Fibroblast of skin of right quadriceps (primary cell): ENCODE measurements at places on chromosomes 3 and 15.

DNA sequence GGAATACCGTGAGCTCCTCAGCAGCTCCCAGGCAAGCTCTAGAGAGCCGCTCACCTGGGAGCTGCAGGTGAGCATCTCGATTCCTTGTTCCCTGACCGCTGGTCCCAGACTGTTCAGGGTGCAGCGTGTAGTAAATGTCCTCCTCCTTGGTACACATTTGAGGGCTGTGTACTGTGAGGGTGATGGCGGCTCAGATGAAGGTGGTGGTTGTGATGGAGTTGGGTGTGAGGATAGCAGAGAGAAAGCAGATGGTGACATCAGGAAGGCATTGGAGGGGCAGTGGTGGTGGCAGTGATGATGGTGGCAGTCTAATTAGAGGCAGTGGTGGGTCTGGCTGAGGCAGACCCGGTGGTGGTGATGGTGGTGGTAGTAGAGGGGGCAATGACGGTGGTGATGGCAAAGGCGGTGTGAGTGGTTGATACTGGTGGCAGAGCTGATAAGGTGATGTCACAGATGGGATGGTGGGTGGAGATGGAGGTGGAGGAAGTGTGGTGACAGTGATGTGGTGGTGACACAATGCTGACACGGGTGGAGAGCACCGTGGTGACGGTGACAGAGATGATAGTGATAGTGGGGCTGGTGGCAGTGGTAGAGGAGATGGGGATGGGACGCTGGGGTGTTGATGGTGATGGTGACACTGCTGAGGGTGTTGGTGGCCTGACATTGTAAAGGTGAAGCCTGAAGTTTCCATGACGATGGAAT is at the start of gene DNAJB8:
TSS of gene DNAJB8 (minus strand) at position 51 of the 702 bp plus-strand sequence. CDS start 3,645 bp downstream, outside the sequence.
- DNase-seq = no peak

GRCh38 chr3:14957925-14958324 is 10.5 kb downstream of the NR2C2 start:
- no peak for DNase-seq

DNA sequence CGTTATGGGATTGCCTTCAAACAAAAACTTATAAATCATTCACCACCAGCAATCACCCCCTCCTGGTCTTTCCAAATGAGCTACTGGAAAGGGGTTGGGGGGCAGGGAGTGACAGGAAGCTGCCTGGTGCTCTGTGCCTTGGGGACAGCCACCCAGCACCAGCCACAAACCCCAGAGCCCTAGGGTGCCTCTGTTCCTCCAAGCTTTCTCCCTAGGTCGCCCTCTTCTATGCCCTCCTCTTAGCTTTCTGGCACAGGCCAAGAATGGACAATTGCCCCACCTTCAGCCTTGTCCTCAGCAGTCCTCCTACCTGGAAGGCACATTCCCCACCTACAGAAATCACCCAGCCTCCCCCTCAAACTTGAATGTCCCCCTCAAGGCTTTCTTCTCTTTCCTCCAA is 3.3 kb downstream of the OXTR start:
- DNase-seq = no peak

DNA sequence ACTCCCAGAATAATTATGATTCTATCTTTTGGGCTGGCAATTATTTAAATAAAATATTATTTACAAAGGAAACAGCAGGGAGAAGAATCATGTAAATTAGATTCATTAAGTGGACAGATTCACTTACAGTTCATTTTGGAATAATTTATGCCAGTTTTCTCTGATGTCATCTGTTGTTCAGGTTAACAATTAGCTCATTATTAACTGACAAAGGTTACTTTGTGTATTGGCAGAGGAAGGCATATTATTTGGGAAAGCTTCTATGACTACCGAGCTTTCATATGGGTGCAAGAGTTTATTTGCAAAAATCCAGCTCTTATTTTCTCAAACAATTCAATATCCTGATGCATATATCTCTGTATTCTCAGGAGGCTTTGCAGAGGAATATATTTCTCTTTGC is 224.4 kb downstream of the CHST2 start:
- DNase-seq = no peak

DNA sequence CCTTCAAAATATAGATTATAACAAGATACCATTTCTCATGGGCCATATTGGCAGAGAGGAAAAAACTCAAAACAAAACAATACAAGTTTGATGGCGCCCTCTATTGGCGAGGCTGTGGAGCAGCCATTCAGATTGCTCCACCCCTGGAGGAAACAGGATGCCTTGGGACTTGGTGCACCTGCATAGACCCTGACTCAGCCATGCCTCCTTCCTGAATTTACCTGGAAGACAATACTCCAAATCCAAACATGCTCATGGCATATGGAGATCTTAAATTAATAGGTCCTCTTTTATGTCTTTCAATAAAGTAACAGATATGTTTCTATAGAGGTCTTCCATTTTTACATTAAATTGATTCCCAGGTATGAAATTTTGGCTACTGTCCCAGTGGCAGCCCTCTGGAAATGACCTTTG is 90.0 kb downstream of the APBA2 start:
- peak; percentile 52 for DNase-seq

- no peak for DNase-seq
These were observed 57.9 kb upstream of the SEC22A start for GRCh38 chr3:123143669-123144411.

- no peak for DNase-seq
These were observed 435.8 kb downstream of the SHQ1 start for GRCh38 chr3:72412340-72412956.

DNA sequence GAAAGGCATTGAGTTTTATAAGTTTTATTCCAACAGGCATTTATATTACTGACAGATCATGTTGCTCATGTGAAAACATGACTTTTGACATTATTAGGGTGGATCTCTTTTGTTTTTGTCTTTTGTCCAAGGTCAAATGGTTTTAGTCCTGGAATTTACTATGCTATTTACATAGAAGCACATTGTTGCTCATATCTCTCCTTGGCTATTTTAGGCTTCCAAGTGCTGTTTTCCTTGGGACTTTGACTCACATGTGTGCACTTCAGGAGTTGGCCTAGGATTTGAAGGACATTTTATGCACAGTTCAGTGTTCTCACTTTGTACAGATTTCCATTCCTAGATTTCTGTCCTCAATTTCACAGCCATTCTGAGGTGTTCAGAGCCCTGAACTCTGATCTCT is 225.7 kb downstream of the PYDC2 start:
- no peak for DNase-seq

- DNase-seq = no peak
These were observed 42.5 kb downstream of the SH3GL3 start for GRCh38 chr15:83489690-83490089.

DNA sequence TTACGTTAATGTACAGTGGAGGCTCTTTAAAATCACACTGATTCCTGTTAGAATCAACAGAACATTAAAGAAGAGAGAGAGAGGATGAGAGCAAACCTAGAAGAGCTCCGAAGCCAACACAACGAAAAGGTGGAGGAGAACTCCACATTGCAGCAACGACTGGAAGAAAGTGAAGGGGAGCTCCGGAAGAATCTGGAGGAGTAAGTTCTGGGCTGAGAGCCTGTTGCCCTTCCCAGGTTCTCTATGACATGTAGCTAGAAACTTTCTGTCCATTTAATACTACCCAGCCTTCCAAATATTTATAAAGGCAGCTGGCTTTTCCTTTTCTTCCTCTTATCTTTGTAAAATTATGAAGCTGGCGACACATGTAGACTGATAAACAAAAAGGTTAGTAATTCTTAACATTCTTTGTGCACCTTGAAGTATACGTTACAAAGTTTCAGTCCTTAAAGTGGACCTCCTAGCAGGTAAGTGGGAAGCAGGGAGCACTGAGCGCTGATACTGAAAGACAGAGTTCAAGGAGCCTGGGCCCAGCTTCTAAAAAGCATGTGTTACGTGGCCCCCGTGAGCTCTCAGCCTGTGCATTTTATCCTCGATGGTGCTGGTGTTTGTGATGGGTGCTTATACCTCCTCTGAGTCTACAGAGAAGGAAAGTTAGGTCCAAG is 75.9 kb downstream of the CGNL1 start:
- no peak for DNase-seq

- DNase-seq = no peak
These were observed 96.6 kb downstream of the CGNL1 start for GRCh38 chr15:57472861-57473260.

- no peak for DNase-seq
These were observed 167.6 kb upstream of the COL8A1 start for GRCh38 chr3:99470841-99471240.

DNA sequence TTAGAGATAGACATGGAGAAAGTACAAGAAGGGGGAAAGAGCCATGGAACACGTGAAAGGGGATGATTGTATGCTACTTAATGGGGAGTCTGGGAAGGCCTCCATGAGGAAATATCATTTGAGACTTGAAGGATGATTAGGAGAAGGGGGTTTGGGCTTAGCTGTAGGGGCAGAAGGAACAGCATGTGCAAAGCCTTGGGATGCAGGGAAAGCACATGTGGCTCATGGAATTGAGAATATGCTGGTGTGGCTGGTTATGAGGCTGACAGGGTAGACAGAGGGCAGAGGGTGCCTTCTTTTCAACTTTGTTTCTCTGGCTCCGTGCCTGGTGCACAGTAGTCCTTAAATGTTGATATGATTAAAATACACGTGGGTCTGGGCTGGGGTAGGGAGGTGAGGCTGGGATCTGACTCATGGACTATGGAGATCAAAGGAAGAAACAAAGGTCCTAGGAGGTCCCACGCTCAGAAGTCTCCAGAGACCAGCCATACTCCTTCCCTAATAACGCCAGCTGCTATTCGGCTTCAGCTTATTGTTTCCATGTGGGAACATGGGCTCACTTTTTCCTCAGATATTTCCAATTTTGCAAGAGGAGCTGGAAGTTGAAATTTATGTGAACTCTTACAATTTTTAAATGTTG is 1.1 kb downstream of the GTF2E1 start:
- DNase-seq = peak; percentile 64

GRCh38 chr3:29475305-29475840 is 194.5 kb downstream of the RBMS3 start:
- DNase-seq = no peak

- DNase-seq = peak; percentile 30
These were observed 527 bp downstream of the B2M start for GRCh38 chr15:44711743-44712345.

GRCh38 chr15:77670558-77671361 is 38.0 kb upstream of the LINGO1 start:
- no peak for DNase-seq

GRCh38 chr15:94047566-94047965 is 183.8 kb upstream of the MCTP2 start:
- DNase-seq = no peak

- DNase-seq = no peak
These were observed 60.3 kb upstream of the TP63 start for GRCh38 chr3:189570916-189571315.

- DNase-seq = peak; percentile 50
These were observed 960 bp upstream of the KLF13 start for GRCh38 chr15:31325595-31326155.

GRCh38 chr15:67114046-67114445 is 48.6 kb downstream of the SMAD3 start:
- DNase-seq = no peak

GRCh38 chr15:40110866-40111550 is 2.3 kb upstream of the BMF start:
- no peak for DNase-seq

DNA sequence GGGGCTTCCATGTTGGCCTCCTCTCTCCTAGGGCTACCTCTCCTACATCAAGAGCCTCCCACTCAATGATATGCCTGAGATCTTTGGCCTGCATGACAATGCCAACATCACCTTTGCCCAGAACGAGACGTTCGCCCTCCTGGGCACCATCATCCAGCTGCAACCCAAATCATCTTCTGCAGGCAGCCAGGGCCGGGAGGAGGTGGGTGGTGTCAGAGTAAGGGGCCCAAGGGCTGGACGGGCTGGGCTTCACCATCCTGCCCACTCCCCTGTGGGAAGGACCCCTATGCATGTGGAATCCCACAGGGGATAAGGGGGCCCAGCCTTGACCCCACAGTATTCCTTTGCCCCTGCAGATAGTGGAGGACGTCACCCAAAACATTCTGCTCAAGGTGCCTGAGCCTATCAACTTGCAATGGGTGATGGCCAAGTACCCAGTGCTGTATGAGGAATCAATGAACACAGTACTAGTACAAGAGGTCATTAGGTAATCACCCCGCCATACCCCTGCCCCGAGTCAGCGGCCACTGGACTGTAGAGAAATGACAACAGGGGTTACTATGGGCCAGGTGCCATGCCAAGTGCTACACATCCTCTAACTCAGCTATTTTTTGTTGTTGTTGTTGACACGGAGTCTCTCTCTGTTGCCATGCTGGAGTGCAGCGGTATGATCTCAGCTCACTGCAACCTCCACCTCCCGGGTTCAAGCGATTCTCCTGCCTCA is 47.1 kb downstream of the SEMA3G start:
- no peak for DNase-seq

DNA sequence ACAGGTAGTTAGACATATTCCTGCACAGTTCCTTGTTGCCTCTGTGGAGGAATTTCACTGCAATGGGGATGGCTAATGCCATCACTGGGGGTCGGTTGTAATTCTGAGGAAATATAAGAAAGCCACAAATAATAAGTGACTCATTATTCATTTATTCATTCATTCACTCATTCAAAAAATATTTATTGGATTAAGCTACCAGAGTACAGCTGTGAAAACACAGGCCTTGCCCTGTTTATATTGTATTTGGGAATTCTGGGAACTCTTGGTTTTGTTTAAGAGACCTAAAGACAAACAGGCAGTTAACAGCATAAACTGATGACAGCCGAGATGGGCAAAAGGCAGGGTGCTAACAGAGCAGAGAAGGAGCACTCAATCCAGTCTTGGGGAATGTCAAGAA is 23.6 kb downstream of the PTX3 start:
- DNase-seq = peak; percentile 91

- DNase-seq = peak; percentile 12
These were observed 21.5 kb downstream of the GABRR3 start for GRCh38 chr3:98013411-98014267.

DNA sequence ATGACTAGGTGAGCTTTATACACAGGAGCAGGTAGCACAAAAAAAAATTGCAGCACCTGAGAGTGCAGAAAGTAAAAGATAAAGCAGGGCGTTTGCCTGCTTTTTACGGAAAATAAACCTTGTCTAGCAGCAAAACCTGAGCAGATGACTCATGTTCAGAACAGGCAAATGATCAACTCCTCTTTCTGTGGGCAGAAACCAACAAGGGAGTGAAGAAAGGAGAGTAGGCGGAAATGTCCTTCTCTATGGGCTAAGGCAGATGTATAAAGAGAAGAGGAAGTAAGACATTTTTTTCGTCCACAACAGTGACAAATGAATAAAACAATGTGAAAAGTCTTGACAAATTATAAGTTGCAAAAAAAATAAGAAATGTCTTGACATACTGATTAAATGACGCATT is 24.5 kb upstream of the GMNC start:
- no peak for DNase-seq

DNA sequence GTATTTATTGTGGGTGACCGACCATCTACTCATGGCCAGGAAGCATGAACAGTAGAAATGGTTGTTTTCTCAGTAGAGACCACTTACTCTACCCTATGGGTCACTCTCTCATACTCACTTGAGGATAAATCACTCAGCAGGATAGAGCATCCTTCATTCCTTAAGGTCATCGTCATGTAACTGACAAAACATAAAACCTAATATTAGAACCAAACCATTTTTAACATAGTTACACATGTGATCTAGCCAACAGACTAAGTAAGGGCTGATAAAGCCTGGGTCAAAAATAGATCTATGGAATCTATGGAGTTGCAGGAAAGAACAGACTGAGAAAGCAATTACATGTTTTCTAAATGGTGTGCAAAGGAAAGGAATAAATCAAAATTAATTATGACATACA is 769.1 kb downstream of the NTRK3 start:
- DNase-seq = no peak
